ENCODE measurements at places on chromosomes 4 and X. TPM values are rescaled to one million over a fixed set of nuclear protein-coding genes. Genes with fewer than 3 reads are reported as not detected.

GRCh38 chrX:123740006-123740405 is 7.2 kb upstream of the THOC2 start:
- no peak for ATAC-seq

DNA sequence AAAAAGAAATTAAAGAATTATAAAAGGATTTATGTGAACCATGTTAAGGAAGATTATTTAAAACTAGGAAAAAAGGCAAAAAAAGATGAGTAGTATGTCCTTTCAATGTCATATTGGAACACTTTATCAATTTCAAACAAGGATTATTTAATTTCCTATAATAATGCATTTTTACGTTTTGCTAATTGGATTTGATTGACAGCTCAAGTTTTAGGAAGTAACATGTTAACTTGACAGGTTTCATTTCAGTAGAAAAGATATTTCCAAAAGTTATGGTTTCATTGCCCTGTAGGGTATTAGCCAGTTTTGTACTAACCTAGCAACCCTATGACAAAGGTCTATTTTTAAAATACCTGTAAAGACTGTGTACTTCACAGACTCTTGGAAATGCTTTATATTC is 379.6 kb upstream of the ZFP42 start:
- no peak for ATAC-seq

Gene COX18
- 20.5 TPM for total RNA-seq

Gene TREX2
- not detected for total RNA-seq

Gene BEND2
- total RNA-seq = 0.05 TPM

Gene ZNF711
- total RNA-seq = 40.6 TPM

Data from motor neuron (in vitro differentiated cells).